ENCODE measurements at places on chromosomes 2 and 18.
A peak's percentile ranks its signal among the peaks of the same experiment; 100 is the strongest.

GRCh38 chr18:67359873-67360838, 156.4 kb downstream of the DSEL start:
- DNase-seq, result no peak

GRCh38 chr18:13235981-13236380, 17.4 kb downstream of the LDLRAD4 start:
- DNase-seq, result no peak

DNA sequence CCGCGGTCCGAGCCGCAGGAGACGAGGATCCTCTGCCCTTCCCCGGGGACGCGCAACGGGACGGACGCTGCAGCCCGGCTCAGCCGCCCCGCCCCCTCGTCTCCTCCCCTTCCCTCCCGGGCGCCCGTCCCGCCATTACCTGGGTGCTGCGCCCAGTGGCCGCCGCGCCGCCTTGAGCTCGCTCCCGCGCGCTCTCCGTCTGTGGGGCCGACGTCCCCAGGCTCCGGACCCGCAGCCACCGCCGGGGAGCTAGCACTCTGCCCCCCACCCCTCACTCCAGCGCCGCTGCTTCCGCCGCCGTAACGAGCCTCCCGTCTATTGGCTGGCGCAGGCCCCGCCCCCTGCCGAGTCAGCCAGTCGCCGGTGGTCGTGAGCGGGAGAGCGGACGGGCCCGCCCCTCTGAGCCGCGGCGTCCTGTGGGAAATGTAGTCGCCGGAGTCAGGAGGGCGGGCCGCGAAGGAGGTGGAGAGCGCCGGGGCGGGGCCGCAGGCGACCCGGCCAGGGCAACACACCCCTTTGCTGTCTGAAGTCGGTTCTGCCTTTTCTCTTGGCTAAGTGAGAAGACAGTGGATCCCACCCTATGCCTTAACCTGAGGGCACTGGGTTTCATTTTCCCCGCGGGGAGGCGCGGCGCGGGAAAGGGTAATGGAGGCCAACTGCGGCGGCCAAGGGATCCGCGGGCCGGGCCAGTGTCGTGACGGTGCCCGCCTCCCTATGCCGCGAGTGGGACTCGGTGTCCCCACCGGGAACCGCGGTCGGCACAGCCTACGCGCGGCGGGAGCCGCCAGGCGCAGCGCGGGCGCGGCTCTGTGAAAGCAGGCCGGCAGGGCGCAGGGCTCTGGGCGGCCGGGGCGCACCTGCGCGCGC, at the start of gene SAP130:
SAP130 (minus strand) TSS at position 259 of the 867 bp plus-strand sequence. CDS start 1,767 bp downstream, outside the sequence.
- peak; percentile 98 for DNase-seq

DNA sequence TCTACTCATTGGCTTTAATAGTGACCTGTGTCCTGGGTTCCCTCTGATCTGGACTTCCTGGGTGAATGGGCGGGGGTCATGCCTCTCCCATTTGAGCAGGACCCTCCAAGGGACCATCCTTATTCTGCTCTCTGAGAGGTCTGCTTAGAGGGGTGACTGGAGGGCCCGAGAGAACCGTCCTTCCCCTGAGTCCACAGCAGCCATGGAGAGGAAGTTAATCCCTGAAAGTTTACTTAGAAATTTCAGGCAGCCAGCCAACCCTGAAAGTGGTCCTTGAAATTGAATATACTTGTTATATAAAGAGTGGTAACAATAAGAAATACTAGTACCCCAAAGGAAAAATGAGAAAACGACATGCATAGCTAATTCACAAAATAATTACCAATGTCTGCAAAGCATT, 226.1 kb downstream of the DYSF start:
- no peak for DNase-seq

GRCh38 chr2:11348209-11348749, 3.8 kb upstream of the ROCK2 start:
- no peak for DNase-seq

DNA sequence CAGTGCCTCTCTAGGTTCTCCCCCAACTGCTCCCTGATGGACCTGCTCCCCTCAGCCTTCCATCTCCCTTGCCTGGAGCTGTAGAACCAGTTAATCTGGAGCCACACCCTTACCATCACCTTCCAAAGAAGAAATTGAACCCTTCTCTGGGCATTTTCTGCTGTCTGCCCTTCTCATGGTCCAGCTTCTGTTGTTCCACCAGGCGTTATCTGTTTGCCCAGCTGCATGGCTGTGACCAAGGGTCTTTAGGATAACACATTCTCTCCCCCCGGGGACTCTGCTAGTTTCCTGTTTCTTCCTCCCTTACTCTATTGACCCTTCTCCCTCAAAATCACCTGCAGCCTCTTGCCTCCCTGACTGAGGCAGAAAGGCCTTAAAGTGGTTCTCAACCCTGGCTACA, 3.2 kb upstream of the ANKRD53 start:
- no peak for DNase-seq

DNA sequence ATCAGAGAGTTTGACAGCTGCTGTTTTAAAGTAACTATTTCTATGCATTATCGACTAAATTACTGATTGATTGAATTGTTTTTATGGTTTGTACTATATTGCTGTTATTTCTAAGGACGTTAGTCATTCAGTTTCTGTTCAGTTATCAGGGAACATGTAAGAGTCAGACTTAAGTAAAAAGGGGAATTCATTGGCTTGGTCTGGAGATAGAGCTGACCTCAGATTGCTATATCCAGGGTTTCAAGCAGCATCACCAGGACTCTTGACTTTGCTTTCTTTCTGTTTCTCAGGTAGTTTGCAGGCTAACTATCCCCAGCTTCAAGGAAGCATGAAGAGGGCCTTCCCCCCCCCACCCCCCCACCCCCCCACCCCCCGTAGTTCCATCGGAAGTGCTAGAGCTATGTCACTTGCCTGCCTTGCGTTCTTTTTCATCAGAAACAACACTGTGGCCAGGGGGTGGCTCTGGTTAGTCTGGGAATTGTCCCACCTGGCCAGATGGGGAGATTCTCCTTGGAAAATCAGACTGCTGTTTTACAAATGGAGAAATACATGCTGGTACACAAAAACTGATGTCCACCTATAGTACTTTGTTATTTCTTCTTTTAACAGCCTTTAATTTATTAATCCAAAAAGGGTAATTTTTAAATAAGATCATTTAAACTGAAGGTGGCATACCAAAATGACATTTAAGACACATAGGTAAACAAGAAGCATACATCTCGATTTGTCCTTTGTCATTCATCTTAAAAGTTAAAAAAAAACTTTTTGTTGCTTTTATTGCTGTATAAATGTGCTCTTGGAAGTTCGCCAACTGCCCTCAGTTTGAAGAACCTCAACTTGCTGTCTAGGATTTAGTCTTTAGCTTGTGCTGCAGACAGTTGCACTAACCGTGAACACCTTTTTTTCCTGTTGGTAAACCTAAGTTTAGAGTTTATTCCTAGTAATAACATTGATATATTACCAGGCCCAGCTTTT, 9.4 kb downstream of the SMAD4 start:
- no peak for DNase-seq

GRCh38 chr18:7317804-7318231, 86.9 kb downstream of the LRRC30 start:
- DNase-seq, result no peak

DNA sequence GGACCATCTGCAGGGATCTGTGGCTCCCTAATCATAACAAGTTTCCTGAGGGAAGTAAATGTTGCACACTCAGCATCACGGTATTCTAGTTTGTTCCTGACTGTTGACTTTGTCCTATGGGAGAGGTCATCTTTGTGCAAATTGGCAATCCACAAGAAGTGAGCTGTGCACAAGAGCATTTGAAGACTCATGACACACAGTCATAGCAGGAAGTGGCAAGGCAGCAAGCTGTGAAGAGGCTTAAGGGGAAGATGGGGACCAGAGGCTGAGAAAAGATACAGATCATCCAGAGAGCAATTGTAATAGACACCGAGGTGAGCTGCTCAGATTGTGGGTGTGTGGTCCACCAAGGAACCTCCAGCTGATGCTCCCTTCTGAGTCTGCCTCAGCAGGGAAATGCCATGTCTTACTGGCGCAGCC, 2.7 kb downstream of the TNP1 start:
- no peak for DNase-seq

DNA sequence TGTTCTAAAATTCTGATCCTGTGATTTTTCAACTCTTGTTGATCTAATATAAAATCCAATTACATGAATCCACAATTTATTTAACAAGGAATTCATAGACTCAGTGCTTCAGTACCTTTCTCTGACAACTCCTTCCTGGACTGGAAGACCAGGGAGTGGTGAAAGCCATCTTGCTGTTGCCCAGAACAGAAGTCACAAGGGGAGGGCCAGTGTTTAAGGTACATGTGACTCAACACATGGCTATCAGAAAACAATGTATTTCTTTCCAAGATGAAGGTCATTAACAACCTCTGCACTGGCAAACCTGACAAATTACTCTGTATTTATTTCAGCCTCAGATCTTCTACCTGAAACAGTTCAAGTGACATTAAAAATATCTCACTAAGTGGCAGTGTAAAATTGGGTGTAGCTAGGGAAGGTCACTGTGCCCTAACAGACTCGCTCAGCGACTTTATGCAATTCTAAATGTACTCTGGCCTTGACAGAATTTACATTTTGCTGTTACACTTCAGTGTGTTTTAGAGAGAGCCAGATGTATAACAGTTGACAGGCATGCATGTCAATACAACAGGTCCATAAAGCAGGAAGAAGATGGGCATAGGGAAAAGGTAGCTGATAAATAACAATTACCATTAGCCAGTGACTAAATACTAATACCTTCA, 75.4 kb downstream of the NCKAP5 start:
- DNase-seq, result no peak

DNA sequence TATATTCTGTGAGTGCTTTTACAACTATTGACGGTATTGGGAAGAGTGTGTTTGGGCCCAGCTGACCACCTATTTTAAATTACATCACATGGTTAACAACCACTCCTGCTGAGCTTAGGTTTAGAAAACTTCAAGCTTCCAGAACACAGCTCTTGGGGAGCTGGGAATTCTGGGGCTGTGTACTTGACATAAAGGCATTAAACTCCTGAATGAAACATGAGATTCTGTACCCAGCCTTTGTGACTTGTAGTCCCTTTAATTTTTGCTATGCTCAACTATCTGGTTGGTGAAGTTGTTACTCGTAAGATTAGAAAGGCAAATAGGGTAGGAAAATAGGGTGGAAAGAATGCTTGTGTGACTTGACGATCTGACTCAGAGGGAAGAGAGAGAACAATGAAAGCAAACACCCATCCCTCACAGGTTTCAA, 66.9 kb downstream of the LTBP1 start:
- DNase-seq, result no peak
